ENCODE measurements at places on chromosomes 11 and 22.

GRCh38 chr11:17351510-17352176 is at the start of gene NCR3LG1:
TSS of gene NCR3LG1 (plus strand) at chr11:17351800. CDS start at chr11:17351970, 170 bp downstream.
- DNase-seq: peak; percentile 81

DNA sequence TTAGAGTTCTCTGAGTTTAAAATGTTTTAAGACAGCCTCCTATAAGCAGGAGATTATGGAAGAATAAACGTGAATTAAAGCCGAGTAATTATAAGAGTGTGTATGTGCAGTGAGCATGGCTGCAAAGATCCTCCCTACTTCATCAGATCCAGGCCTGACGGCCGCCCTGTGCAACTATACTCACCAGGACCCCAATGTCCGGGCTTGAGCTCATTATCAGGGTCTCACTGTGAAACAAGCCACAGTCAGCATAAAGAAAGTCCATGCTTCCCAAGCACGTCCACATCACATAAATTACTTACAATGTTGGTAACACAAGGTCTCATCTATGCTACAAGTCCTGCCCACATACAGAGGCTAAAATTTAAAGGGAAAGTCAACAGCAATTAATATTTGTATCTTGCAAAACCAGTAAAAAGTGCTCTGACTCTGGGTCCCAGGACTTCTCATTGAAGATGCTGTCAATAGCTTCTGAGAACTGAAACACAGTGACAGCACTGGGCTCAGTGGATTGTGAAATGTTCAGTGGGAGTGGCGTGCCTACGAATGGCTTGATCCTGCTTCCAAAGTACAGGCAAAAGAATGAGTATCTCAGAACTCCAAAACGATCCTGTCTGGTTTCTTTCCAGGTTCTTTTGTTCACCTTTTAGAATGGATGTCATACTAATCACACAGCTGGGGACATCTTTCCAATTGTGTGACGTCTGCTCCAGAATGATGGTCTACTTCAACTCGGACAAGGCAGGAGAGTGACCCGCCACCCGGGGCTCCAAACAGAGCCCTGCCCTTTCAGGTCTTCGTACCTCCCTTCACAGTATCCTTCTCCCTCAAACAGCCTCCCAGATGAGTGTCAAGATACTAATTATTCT is 72.1 kb upstream of the ARFGAP3 start:
- DNase-seq: peak; percentile 69

GRCh38 chr11:134207538-134208239 is 16.1 kb downstream of the NCAPD3 start:
- no peak for DNase-seq

DNA sequence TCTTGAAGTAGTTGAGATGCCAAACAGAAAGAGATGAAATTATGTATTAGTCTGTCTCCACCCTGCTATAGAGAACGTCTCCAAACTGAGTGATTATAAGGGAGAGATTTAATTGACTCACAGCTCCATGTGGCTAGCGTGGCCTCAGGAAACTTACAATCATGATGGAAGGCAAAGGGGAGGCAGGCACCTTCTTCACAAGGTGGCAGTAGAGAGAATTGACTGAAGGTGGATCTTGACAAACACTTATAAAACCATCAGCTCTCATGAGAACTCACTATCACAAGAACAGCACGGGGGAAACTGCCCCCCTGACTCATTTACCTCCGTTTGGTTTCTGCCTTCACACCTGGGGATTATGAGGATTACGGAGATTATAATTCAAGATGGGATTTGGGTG is 794.0 kb downstream of the CNTN5 start:
- DNase-seq: no peak

DNA sequence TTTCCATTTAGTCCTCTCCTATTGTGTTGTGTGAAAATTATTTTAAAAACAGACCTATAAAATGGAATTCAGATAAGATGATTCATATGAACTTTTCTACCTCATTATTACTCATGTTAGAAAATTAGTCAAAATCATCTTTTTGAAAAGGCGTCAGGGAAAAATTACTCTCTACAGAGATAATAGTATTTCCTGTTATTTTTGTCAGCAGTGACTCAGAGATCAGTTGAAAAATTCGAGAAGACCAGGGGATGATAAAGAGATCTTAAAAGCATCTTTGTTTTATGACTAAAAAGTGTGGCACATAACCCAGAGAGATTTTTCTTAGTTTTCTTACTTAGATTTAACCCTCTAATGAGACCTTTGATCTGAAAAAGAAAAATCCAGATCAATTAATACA is 157.9 kb upstream of the CARD18 start:
- peak; percentile 27 for DNase-seq

DNA sequence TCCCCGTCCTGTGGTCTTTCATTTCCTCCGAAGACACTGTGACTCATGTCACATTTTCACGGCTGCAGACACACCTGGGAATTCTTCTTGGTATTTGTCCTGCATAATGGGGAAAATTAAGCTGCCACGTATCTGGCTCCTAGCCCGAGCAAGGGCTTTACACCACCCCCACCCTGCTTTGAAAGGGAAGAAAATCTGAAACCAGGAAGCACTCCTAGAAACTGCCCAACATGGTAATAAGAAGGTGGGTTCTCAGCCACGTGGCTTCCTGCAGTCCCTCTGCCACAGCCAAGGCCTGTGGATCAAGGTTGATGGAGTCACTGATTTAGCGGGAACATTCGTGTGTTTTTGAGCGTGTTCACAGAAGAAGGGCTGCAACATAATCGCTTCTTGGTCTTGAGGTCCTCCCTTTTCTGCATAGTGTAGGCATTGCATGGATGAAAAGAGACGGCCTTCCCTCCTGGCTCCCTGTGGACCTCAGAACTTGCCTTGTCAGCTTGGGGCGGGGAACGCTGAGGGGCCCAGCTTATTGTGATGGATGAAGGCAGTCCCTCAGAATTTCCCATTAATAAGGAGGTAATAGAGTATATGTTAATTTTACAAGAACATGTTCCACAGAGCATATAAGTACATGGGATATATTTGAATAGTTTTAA is 292.0 kb downstream of the NTM start:
- DNase-seq: no peak

Data from AG20443 (cell line).